ENCODE measurements at places on chromosomes 6 and 20. TPM values are rescaled to one million over a fixed set of nuclear protein-coding genes. Genes with fewer than 3 reads are reported as not detected.

DNA sequence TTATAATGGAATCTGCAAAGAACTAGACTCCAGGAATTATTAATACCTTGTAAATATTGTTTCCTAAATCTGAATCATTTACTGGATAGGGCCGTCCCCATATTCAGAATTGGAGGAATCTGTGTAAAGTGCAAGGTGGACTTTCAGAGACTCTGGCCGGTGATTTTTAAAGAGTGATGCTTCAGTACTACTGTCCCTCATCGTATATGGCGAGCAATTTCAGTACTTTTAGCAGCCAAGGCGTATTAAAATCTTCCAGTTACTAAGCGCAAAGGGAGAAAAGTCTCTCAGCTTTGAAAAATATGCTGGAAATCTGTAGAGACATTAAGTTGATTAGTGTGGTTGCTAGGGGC lies 483 bp downstream of the SMIM26 start:
- DNase-seq, result no peak

DNA sequence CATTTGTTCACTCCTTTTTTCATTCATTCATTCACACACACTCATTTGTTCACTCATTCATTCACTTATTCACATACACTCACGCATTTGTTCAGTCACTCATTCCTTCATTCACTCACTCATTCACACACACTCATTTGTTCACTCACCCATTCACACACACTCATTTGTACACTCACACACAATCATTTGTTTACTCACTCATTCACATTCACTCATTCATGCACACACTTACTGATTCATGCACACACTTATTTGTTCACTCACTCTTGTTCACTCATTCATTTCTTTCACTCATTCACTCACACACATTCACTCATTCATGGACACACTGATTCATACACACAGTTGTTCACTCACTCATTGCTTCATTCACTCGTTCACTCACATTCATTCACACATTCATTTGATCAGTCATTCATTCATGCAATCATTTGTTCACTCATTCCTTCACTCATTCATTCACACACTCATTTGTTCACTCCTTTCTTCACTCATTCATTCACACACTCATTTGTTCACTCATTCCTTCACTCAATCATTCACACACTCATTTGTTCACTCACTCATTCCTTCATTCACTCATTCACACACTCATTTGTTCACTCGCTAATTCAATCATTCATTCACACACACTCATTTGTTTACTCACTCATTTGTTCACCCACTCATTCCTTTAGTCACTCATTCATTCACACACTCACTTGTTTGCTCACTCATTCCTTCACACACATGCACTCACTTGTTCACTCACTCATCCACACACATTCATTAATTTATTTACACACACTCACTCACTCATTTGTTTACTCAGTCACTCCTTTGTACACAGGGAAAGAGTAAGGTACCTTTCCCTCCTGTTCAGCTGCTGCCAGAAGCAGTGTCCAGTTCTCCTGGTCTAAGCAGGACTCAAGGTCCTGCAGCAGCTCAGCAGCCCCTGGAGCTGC lies 50.7 kb upstream of the BHLHE23 start:
- DNase-seq, result peak; percentile 19

- no peak for DNase-seq
Measured at GRCh38 chr6:4388675-4389074, 253.3 kb upstream of the ECI2 start.

DNA sequence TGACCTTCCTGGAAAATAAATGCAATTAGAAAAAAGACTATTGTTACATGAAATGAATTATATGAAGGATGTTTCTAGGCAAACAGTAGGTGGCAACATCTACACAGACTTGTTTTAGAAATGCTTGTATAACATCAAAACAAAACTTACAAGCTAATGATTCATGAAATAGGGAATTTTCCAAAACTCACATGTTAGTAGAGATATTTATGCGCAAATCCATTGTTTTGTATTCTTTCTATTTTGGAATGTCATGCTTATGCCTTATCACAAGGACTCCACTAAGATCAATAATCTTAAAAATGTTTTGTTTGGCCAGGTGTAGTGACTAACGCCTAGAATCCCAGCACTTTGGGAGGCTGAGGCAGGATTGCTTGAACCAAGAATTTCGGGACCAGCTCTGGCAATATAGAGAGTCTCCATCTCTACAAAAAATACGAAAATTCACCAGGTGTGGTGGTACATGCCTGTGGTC lies 32.3 kb upstream of the LGSN start:
- DNase-seq, result peak; percentile 58

- DNase-seq, result peak; percentile 95
Measured at GRCh38 chr6:146913842-146914488, 290.3 kb upstream of the STXBP5 start.

DNA sequence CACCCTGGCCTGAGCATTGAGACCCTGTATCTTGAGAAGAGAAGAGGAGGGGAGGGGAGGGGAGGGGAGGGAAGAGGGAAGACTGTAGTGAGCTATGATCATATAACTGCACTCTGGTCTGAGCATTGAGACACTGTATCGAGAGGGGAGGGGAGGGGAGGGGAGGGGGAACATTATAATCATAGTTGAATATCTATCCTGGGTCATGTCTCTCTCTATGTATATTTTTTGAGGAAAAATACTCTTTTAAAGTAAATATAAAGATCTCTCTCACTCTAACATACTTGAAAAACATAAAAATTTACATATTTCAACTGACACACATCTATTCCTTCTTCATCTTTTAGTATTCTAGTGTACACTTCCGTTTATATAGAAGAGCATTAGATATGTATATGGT lies 431.0 kb downstream of the CDKAL1 start:
- no peak for DNase-seq

GRCh38 chr6:36129941-36130666 lies at the start of gene MAPK13:
MAPK13 (plus strand) TSS chr6:36130513; CDS start chr6:36130583, 70 bp downstream.
- no peak for DNase-seq

GRCh38 chr20:17281478-17281877 lies 54.6 kb downstream of the PCSK2 start:
- no peak for DNase-seq

- no peak for DNase-seq
Measured at GRCh38 chr6:40349123-40349900, 237.9 kb downstream of the LRFN2 start.

- DNase-seq, result no peak
Measured at GRCh38 chr6:150038202-150039062, 13.1 kb upstream of the RAET1L start.

DNA sequence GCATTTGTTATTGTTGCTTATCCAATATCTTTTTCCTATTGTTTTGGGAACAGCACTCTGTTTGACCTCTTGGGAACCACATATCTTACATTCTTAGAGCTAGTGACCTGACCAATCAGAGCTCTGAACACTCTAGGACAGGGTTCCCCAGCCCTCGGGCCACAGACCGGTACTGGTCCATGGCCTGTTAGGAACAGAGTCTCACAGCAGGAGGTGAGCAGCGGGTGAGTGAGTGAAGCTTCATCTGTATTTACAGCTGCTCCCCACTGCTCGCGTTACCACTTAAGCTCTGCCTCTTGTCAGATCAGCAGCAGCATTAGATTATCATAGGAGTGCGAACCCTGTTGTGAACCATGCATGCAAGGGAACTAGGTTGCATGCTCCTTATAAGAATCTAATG lies 226.0 kb upstream of the TSHZ2 start:
- DNase-seq, result no peak

DNA sequence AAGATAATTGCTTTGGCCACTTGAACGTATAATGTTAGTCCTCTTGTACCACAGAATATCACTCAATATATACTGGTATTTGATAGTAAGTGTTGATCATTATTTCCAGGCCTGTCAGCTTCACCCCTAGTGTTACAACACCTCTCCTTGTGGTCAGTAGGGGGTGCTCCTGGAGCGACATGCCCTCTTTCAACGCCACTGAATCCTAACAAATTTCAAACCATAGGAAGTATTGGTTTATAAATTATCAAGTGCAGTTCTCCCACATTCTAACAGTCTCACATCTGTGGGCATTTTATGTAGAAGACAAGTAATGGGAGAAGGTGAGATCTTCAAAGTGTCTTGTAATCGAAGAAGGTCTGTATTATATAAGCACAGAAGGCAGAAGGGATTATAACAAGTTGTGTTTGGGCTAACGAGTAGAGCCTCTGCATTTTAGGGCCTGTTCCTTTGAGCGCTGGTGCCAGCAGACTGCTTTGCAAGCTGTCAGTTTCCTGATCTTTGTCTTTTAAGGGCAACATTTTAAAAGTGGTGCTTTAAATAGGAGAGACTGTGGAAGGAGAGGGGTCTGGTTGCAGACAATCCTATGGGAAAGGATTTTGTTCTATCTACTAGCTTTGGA lies 57.1 kb upstream of the CEP162 start:
- peak; percentile 31 for DNase-seq

DNA sequence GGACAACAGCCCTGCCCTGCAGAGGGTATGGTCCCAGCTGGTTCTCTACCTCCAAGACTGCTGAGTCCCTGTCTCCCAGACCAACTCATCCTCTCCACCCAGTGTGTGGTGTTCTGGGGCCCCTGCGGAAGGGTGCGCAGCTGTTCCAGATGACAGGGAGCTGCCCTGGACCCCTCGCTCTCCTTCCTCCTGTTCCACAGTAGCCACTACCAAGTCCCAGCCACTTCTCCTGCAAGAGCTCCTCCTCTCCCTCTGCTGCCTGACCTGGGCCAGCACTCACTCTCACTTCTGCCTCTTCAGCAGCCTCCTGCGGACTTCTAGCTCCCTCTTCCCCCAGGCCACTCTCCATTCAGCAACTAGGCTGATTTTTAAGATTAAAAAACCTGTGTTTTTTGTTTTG lies 40.1 kb upstream of the TMEM181 start:
- no peak for DNase-seq

DNA sequence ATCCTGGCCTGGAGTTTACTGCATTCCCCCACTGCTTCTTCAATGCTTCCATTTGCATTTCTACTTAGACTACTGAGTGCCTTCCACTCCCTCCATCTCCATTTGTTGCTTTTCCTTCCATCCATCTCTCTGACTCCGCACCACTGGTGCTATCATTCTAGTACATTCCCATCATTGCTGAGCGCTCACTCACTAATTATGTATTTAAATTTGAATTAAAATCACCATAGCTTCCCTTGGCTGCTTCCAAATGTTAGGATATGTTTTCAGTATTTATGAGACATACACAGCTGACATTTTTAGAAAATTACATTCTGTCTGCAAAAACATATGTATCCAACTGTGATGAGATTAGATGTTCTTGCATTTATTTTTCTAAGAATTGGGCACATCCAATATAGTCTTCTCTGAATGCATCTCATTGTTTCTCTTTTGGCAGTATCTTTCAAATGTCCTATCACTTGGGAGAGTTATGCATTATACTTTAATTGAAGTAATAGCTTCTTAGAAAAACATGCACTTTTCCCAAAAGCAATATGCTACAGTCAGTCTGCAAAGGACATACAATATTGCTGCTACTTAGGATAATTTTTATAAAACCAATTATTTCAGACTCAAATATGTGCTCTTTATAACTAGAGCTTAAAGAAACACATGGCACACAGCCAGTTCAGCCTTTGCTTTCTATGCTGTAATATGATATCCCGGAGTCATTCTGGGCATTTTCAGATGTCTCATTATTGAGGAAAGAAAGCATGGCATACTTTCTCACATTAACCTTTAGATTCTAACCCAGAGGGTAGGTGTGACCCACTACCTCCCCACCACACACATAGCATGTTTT lies 12.1 kb upstream of the COL21A1 start:
- peak; percentile 56 for DNase-seq

DNA sequence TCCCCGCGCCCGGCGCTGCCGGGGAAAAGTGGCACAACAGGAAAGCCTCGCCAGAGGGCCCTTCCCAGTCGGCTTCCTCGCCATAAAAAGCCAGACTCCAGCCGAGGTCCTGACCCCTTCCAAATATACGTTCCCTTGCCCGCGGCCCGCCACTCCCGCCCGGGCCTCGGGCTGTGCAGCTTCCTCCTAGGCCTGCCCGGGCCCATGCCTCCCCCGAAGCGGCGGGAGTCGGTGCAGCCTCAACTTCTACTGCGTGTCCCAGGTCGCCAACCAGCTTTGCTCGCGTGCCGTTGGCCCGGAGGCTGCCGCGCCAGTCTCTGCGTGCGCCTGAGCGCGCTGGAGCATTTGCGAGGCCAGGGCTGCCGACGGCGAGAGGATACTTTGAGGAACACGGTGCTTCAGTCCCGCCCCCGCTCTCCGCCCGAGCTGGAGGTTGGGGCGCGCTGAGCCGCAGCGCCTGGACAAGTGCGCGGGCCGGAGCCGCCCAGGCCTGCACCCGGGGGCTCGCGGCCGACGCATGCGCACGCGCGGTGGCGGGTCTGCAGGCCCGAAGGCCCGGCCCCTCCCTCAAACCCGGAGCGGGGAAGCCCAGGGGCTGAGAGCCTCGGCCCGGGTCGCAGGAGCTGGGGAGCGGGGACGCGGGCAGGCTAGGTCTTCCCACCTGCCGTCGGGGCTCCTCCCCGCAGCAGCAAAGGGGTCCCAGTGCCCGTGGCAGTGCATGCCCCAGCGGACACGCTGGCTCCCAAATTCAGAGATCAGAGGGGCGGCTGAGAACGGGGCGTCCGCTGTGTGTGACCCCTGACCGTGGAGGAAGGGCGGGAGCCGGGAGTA lies 10.2 kb downstream of the FOXC1 start:
- no peak for DNase-seq

FAM217A gene
- total RNA-seq, result not detected

CTNNBL1 gene
- 22.7 TPM for total RNA-seq

ERVFRD-1 gene
- under 0.01 TPM for total RNA-seq

HLA-DRB5 gene
- 0.13 TPM for total RNA-seq

ULBP2 gene
- total RNA-seq, result 1.4 TPM

ELOVL4 gene
- 0.13 TPM for total RNA-seq

NOTCH4 gene
- total RNA-seq, result 13.3 TPM

OTOR gene
- total RNA-seq, result not detected
